ENCODE measurements at places on chromosomes 5 and 9.

GRCh38 chr9:96616817-96617438 lies 2.7 kb downstream of the CDC14B start:
- no peak for DNase-seq

GRCh38 chr9:91689006-91689405 lies 261.0 kb downstream of the ROR2 start:
- DNase-seq = no peak

DNA sequence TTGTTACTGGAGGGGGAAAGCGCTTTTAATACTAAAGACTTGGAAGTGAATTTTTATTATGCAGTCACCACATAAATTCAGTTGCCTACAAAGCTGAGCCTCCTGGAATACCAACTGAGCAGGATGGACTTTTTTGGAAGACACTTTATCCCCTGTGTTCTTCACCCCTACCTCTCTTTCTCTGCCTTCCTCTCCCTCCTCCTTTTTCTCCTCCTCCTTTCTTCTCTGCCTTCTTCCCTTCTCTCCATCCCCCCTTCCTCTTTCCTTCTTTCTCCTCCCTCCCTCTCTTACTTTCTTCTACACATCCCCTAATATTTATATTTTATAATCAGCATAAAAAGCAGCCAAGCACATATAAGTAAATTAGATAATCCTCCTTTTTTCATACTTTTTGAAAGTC lies 39.6 kb downstream of the MAP3K1 start:
- DNase-seq = no peak

DNA sequence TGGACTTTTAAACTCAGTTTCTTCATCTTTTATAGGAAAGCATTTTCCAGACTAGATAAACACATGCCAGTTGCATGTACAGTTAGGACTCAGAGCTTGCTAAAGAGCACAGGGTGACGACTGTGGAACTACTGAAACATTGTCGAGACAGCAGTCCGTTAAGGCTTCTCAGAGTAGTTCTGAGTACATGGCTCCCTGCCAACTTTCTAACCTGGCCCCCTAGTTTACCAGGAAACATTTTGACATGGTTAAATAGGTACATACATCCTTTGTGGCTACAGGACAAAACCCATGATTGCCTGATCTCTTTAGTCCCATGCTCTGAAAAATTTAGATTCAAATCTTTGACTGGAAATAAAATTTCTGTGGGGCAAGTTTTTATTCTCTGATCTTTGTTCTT lies 129.7 kb downstream of the SLF1 start:
- DNase-seq = no peak

GRCh38 chr5:78795757-78796156 lies 147.2 kb upstream of the LHFPL2 start:
- DNase-seq = no peak

DNA sequence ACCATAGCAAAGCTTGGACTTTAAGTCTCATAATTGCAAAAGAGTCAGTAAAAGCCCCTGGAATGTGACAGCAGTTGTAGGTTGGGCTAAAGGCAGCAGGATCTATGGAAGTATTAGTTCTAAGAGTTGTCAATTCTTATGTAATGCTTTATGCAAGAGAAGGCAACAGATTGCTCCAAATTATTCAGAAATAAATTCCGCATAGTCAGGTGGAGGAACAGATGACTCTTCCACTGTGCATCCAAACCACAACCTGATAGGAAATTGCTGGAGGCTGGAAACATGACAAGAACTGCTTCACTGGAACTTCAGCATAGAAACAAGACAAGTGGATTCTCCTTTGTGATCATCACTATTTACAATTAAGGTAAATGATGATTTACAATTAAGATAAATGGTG lies 101.0 kb downstream of the STARD4 start:
- no peak for DNase-seq

- DNase-seq = no peak
Observed at GRCh38 chr5:162248107-162248713, 180.6 kb downstream of the GABRG2 start.

DNA sequence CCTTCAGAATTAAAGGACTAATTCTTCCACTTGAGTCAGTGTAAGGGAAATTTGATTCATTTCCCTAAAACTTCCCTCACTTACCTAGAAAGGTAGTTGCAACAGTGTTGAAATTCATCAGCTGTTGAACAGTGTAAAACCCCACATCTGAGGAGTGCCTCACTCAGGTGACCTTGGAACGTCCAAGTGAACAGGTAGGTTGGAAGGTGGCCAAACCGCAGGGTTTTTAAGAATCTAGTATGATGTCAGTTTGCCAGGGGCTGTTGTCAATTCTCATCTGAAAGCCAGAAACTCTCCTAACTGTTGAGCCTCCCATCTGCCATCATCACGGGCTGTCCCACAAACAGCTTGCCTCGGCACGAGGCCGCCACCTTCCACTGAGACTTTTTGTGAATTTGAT lies 105.7 kb downstream of the TMEM174 start:
- DNase-seq = no peak

DNA sequence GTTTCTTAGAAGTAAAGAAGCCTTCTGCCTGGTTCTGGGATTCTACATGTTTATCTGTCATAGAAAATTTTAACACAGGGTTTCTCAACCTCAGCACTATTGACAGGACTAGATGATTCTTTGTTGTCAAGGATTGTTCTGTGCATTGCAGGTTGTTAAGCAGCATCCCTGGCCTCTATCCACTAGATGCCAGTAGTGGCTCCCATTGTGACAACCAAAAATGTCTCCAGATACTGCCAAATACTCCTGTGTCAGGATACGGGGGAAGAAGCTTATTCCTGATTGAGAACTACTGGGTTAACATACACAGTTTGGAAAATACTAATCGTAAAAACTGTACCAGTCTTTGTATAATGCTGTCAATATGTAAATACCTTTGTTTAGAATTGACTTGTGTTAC lies 167.1 kb downstream of the NIPBL start:
- DNase-seq = no peak

DNA sequence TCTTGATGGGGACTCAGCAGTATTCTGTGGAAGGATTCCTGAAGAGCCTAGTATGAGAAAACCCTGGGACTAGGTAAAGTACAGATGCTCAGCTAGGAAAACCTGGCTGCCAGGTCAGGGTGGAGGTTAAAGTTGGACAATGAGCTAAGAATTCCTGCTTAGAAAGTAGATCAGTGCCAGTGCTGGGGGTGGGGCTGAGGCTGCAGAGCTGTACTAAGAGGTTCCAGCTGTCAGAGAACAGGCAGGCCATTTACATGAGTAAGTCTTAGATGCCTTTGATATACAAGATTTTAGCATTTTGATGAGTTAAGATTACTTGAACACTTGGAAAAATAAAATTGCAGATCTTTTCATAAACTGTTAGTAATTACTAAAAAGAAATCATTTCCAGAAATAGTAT lies 332.3 kb upstream of the NUDT12 start:
- no peak for DNase-seq

DNA sequence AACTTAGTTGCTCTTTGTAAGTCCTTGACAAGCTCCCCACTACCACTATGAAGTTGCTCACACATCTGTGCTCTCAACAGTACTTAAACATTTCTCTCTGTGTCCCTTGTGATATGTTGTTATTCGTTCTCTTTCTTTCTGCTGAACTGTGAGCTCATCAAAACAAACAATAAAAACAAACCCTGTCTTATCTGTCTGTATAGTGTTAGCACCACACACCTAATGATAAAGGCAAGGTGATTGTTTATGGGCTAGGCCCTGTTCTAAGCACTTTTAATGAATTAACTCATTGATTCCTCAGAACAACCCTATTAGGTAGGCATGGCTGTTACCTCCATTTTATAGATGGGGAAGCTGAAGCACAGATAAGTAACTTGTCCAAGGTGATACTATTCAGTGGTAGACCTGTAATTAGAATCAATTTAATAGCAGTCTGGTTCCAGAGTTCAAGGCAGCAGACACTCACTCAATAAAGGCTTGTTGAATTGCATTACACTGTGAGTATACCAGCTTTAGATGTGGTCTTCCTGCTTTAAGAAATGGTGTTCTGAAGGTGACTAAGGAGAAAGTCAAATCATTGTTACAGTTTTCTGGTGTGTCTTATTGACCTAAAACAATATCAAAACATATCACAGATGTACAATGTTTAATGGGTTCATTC lies 153.6 kb upstream of the ELL2 start:
- no peak for DNase-seq

GRCh38 chr5:73230264-73231245 lies 57.6 kb downstream of the TMEM174 start:
- DNase-seq = no peak

DNA sequence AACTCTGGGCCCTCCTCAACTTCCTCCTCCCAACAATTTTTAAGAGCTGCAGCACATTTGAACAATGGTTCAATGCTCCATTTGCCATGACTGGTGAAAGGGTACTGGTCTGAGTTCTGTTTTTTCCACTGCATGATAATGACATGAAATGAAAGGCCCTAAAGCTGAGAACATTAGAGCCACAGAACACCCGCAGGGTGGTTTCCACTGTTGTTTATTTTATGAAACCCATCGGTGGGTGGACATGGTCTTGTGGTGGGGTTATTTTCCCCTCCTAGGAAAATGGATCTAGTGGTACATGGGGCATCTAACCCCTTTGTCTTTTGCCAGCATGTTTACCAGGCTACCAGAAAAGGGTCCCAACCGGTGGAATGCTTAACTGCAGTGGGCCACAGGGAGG lies 71.8 kb downstream of the SMARCA2 start:
- DNase-seq = no peak

DNA sequence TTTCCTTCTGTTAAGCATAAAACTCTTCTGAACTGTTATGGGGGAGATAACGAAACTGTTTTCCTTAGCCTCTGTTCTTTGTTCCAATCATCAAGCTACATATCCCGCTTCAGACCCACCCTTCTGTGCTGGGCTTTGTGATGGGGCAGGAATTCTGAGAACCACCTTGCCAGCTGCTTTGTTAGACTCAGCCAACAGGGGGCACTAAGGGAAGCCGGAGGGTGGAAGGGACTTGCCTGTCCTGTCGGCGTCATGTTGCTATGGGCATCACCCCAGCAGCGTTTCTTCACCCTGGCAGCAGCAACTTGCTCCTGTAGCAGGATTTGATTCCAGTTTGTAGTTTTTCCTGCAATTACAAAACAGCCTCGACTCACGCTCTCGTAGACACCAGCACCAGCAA lies 169.1 kb downstream of the CAAP1 start:
- DNase-seq = no peak

DNA sequence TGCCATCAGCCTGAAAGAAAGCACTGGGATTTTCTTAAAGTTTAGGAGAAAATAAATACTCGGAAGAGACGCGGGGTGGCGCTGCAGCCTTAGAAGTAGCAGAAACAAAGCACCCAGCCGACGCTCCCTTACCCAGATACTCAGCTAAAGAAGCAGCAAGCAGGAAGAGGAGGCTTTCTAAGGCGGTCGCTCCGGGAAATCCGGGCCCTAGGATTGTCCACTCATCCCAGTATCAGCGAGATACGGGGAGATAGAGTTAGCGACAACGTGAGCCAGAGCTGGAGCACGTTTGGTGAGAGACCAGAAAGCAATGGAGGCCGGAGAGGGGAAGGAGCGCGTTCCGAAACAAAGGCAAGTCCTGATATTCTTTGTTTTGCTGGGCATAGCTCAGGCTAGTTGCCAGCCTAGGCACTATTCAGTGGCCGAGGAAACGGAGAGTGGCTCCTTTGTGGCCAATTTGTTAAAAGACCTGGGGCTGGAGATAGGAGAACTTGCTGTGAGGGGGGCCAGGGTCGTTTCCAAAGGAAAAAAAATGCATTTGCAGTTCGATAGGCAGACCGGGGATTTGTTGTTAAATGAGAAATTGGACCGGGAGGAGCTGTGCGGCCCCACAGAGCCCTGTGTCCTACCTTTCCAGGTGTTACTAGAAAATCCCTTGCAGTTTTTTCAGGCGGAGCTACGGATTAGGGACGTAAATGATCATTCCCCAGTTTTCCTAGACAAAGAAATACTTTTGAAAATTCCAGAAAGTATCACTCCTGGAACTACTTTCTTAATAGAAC lies at the start of gene PCDHB2:
TSS of gene PCDHB2 (plus strand) at position 135 of the 782 bp plus-strand sequence. CDS start at position 311, 176 bp downstream.
- DNase-seq = no peak

DNA sequence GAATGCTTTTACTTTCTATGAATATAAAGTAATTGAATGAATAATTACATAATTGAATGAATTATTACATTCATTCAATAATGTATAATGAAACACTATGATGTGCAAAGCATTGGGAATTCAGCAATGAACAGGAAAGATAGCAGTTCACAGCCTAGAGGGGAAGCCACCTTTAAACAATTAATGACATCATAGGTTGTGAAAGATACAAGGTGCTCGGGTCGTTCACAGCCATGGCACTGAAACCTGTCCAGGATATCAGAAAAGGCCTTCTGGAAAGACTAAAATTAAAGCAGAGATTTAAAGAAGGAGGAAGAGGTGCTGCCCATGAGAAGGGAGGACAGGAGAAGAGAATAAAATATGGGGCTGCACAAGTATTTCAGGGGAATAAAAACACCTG lies 171.4 kb upstream of the KLF4 start:
- no peak for DNase-seq

DNA sequence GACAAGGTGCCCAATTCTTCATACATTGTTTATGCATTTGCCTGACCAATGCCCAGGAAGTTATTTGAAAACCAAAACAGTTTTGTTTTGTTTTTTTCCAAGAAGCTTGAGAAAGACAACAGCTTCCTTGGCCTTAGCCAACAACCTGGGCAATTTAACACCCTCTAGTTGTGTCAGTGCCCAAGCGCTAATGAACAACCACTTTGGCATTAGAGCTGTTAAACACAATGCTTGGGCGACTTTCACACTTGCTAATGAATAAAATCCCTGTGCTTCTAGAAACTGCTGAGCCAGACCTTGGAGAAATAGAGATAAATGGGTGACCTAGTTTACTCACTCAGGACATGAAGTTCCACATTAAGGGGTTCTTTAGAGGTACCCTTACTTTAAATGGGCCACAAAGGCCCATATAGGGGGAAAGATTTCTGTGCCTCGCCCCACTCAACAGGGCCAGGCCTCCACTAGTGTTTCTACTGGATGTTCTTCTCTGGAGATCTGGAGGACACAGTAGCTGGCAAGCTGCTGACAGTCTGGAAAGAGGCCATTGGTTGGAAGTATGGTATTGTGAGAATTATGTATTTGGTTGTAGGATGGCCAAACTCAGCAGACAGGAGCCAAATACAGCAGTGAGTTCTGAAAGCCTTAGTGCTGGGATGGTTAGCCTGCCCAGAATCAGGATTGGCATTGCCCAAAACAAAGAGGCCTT lies 179.8 kb downstream of the DOCK8 start:
- no peak for DNase-seq

- DNase-seq = no peak
Observed at GRCh38 chr9:127407492-127407843, 10.5 kb downstream of the SLC2A8 start.

GRCh38 chr5:11514705-11515432 lies 389.4 kb downstream of the CTNND2 start:
- DNase-seq = peak; percentile 26
